EH (cell line): ENCODE measurements at places on chromosomes 5 and 9.

GRCh38 chr5:39186289-39186688 is 33.1 kb downstream of the FYB1 start:
- DNase-seq: no peak

- DNase-seq: no peak
These were observed 20.7 kb downstream of the CDC37L1 start for GRCh38 chr9:4700091-4700490.

GRCh38 chr9:93154293-93154903 is 20.3 kb upstream of the NINJ1 start:
- DNase-seq: peak; percentile 26

GRCh38 chr9:124934290-124934689 is 6.6 kb downstream of the GOLGA1 start:
- peak; percentile 84 for DNase-seq
